ENCODE measurements at places on chromosomes 12 and 14.

- no peak for DNase-seq
Measured at GRCh38 chr14:50910495-50911420, 33.5 kb downstream of the PYGL start.

DNA sequence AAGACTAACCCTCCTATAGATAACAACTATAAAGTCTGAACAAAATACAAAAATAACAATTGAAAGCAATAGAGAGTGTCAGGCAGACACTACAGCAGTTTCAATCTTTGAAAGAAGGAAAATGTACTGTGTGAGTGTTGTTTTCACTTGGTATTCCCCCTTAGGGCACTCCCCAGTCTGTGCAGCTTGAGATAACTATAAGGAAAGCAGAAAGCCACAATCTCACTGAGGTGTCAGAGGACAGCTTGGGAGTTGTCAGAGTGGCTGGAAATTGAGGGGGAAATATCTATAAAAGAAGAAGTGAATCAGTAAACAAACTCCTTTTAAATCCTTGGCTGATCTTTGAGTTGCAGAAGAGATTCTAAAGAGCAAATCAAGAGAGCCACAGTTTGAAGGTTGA, 364.8 kb downstream of the NELL2 start:
- DNase-seq: no peak

DNA sequence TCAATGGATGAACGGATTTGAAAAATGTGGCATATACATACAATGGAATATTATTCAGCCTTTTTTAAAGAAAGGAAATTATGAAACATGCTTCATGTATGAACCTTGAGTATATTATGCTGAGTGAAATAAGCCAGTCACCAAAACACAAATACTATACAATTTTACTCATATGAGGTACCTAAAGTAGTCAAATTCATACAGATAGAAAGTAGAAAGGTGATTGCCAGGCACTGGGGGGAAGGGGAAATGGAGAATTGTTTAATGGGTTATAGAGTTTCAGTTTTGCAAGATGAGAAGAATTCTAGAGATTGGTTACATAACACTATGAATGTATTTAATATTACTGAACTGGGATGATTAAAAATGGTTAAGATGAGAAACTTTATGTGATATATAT, 171.4 kb downstream of the TMTC3 start:
- no peak for DNase-seq

GRCh38 chr12:132686825-132687210, 324 bp downstream of the POLE start:
- no peak for DNase-seq

DNA sequence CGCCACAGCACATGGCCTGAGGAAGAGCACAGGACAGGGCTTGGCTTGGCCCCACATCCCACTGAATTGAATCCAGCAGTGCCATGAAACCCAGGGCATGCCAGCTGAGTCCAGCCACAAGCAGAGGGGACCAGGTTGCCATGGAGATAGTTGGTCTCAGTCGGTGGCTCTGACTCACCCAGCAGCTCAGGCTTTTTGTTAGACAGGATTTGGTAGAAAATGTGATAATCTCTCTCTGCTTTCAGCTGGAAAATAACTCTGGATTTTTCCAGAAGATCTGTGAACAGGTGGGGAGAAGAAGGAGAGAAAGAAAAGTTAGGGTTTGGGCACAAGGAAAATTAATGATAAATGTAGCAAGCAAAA, 4.8 kb downstream of the MYH7 start:
- no peak for DNase-seq

DNA sequence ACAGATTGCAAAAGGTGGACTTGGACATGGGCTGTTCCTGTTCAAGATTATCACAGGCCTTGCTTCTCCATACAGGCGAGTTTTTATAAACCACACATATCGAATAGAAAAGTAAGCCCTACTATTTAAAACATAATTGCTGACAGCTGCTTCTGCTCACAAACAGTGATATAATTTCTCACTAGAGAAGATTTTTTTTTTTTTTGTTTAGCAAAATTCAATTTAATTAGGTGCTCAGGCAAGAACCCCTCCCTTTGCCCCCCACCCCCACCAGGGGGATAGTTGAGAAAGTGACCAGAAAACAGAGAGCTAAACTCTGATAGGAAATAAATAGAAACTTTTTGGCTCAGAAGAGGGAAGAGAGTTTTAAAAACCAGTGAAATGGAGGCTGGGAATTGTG, 132.8 kb upstream of the CRY1 start:
- no peak for DNase-seq

DNA sequence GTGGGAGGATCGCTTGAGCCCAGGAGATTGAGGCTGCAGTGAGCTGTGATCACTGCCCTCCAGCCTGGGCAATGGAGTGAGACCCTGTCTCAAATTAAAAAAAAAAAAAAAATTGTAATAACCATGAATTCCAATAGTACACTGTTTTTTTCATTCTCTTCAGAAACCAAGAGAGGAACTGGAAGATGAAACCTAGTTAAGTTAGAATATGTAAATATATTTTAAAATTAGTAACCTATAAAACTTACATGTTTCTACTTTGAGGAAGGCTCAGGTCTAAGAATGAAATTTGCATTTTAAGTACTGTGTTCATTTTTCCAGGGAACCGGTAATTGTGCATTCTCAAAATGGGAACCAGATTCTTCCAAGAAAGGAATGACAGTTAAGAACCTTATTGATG, 18.8 kb downstream of the KNTC1 start:
- no peak for DNase-seq

GRCh38 chr14:69842686-69843420, 36.4 kb upstream of the SMOC1 start:
- DNase-seq: no peak

DNA sequence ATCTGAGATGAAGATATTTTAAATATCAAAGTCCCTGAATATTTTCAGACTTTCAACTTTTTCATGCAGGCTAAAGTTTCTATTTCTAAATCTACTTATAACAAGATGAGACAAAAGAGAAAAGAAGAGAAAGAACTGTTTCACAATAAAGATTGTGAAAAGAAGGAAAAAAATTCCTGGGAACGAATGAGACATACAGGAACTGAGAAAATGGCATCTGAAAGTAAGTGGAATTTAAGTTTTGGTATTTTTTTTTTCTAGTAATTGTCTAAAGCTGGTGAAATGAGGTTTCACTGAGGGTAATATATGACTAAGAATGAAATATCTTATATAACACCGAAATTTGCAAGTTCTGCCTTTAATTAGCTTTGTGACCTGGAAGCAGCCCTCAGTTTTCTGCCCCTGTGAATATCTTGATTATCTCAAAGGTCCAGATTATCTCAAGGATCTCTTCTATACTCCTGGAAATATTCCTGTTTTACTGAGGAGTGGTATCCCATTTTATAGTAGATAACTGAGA, 55.7 kb upstream of the PRPF39 start:
- no peak for DNase-seq

DNA sequence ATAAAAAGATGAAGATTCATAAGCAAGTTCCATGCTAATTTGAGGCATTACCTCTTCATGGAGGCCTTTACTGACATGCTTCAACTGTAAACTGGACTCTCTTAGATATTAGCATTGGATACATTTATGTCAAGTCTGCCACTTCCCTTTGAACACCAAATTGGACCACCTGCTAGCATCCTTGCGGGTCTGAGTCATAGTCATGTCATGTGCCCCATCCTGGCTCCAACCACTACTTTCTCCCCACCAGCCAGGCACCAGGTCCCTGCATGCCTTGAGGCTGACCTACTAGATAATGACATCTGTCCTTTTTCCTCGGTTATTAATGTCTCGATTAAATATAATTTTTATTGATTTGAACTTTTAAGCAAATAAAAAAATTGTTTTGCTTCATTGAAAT, 32.9 kb upstream of the EEA1 start:
- DNase-seq: no peak

GRCh38 chr14:54509546-54510501, at the start of gene CGRRF1:
TSS of gene CGRRF1 (plus strand) at chr14:54509906. CDS start at chr14:54509960, 54 bp downstream.
- peak; percentile 98 for DNase-seq

- no peak for DNase-seq
Measured at GRCh38 chr12:124881123-124881522, 17.5 kb upstream of the SCARB1 start.

GRCh38 chr14:67738740-67739504, 37.2 kb downstream of the RDH12 start:
- DNase-seq: peak; percentile 99

- DNase-seq: no peak
Measured at GRCh38 chr12:84043355-84043754, 869.2 kb downstream of the SLC6A15 start.

DNA sequence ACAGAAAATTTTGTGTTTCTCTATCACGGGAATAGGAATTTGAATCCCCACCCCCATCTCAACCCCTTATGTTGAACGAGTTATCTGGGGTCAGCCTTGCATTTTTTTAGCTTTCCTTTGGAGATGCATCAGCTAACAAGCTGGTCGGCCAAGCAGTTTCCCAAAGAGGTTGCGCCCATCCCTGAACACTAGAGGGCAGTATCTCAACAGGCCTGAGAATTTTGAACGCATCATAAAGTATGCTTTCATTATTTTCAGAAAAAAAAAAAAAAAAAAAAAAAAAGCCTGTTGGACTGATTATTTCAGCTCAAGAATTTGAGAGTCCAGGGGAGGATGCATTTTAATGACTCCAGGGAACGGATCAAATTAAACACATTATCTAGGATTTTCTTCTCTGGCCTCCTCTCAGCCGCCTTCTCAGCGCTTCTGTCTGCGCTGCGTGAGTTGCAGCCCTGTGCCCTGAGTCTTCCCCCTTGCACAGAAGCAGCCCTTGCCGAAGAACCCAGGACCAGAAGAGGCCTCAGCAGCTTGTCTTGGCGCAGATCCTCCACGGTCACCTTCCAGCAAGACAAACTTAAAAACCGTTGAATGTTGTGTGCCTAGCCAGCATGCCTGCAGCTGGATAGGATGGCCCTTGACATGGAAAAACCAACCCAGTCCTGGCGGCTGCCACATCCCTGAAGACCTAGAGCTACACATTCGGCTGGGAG, 76.6 kb upstream of the GZMB start:
- DNase-seq: peak; percentile 67

DNA sequence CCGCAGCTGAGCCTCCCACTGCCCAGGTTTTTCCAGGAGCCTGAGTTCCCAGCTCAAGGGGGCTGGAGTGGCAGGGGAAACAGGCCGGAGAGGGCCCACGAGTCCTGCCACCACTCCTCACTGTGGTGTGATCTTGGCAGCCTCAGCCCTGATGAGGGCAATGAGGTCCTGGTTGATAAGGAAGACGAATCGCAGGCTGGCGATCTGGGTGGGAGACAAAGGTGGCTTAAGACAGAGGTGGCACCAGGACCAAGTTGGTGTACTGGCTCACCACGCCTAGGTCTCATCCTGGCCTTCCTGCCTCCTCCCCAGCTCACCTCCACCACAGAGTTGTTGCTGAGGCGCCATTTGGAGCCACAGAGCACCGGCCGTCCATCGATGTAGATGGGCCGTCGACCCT, 9.4 kb downstream of the MCRS1 start:
- DNase-seq: no peak

DNA sequence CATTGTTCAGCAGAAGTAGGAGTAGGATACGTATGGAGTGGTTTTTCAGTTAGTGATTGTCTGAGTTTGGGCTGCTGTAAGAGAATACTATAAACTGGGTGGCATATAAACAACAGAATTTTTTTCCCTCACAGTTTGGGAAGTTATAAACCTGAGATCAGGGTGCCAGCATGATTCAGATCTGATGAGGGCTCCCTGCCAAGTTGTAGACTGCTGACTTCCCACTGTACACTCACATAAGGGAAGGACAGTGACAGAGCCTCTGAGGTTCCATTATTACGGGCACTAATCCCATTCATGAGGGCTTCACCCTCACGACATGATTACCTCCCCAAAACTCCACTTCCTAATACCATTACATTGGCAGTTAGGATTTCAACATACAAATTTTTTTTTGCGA, 50.7 kb downstream of the ACSM4 start:
- peak; percentile 4 for DNase-seq

DNA sequence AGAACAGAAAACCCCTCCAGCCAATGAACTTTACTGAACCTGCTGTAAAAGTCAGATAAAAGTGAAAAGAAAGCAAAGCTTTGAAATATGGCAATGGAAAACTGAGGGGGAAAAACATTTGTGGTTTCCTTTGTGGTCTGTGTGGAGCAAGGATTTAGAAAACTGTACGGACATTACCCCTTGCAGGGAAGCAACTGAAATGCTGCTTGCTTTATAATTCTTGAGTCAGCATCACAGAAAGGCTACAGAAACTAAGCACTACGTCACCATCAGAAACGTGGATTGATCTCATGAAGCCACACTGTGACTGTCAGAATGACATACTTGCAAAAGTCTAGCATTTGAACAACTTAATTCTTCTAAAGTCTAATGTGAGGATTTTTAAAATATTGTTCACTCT, 2.4 kb upstream of the KCNC2 start:
- no peak for DNase-seq

DNA sequence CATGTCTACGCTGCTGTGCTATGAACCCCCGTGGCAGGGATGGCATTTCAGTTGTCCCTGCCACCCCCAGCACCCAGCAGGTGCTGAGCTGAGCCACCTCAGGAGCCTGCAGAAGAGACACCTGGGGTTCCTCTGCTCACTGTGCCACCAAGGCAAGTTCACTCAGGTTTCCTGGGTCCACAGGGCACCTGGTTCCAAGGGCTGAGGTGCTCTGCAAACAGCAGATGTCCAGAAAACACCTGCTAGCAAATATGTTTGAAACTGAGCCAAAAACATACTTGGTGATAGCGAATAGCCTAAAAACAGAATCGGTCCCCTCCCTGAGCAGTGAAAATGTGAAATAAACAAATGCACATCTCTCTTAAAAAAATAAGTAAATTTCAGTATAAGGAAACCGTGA, 35.6 kb upstream of the GPR68 start:
- DNase-seq: no peak

DNA sequence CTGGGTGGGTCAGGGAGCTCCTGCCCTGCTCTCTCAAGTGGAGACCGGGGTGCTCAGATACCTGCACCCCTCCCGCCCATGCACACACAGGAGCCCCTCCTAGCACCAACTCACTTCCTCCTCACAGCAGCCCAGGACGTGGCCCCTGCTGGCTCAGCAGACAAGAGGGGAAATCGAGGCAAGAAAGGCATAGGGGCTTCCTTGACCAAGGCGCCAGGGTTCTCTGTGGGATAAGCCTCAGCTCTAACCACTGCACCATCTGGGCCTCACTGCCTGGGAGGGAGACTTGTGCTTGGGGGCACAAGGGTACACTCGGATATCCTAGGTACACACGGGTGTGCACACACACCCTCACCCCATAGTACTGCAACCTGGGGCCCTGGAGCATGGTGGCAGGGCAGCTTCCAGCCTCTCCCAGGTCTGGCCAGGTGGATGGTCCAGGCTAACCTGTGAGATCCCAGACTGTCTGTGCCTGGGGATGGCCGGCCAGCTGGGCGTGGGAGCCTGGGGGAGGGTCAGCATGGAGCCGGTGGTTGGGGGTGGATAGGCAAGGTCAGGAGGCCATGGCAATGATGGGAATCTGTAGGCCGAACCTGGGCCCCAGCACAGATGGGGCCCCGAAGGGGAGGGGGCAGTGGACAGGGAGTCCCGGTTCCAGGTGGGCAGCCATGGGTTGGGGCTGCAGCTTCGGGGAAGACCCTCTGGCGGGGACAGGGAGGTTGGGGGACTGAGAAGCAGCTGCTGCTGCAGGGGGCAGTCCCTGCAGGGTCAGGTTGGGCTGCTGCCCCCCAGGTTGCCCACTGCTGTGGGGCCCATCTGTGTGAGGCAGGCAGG, 312.4 kb downstream of the TMEM121 start:
- no peak for DNase-seq

GRCh38 chr12:98397323-98398105, 117.9 kb upstream of the TMPO start:
- DNase-seq: peak; percentile 80

GRCh38 chr12:26134540-26134939, 9.7 kb upstream of the BHLHE41 start:
- no peak for DNase-seq

GRCh38 chr12:2273288-2273687, 220.5 kb downstream of the CACNA1C start:
- peak; percentile 90 for DNase-seq

GRCh38 chr12:20604408-20605067, 90.6 kb upstream of the SLCO1C1 start:
- DNase-seq: no peak

Data from fibroblast of the aortic adventitia (primary cell).